ENCODE measurements at places on chromosomes 4 and X.

DNA sequence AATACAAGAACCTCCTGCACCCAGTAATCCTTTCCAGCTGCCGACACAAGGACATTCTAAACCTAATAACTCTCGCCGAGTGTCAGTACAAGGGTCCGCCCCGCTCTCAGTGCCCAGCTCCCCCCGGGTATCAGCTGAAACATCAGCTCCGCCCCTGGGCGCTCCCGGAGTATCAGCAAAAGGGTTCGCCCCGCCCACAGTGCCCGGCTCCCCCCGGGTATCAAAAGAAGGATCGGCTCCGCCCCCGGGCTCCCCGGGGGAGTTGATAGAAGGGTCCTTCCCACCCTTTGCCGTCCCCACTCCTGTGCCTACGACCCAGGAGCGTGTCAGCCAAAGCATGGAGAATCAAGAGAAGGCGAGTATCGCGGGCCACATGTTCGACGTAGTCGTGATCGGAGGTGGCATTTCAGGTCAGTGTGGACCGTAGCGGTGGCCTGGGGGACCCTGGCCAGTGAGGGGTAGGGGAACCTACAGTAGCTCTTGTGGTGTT lies at the start of gene MAOA:
Gene MAOA, plus strand, starts transcription at position 295 of the 490 bp plus-strand sequence. Its CDS starts 43 bp downstream, at position 338.
- no peak for DNase-seq

- no peak for DNase-seq
Observed at GRCh38 chr4:77922158-77923094, 59.8 kb downstream of the MRPL1 start.

- DNase-seq: no peak
Observed at GRCh38 chr4:21780148-21780547, 168.4 kb downstream of the KCNIP4 start.

DNA sequence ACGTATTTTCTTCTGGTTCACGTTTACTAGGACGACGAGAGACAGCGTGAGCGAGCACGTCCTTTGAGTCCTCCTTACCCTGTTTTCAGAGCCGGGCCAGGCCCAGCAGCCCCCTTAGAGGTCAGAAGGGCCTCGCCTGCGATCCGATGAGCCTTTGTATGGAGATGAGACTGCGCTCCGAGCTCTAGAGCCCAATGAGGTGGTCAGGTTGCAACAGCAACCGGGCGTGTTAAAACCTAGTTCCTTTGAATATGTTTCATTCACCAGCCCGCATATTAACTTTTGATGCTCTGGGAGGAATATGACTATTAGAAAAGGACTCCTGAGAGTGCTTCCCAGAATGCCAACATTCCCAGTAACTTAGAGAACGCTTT lies 55.6 kb upstream of the TADA2B start:
- no peak for DNase-seq

DNA sequence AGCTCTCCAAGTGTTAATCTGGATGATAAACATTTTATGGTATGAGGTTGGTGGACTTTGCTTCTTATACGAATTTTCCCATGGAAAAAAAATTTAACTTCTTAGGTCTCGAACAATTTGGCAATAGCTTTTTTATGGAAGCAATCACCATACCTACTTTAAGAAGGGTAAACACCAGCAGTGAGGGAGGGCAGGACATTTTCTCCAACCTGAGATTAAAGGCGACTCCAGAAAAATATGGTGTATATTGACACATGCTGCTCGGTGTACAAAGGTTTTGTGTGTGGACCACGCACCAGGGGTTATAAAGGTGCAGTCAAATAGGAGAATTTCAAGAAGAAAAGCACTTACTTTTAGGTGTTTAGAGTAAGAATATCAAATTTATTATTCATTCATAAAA lies 34.2 kb upstream of the SULT1E1 start:
- DNase-seq: no peak

DNA sequence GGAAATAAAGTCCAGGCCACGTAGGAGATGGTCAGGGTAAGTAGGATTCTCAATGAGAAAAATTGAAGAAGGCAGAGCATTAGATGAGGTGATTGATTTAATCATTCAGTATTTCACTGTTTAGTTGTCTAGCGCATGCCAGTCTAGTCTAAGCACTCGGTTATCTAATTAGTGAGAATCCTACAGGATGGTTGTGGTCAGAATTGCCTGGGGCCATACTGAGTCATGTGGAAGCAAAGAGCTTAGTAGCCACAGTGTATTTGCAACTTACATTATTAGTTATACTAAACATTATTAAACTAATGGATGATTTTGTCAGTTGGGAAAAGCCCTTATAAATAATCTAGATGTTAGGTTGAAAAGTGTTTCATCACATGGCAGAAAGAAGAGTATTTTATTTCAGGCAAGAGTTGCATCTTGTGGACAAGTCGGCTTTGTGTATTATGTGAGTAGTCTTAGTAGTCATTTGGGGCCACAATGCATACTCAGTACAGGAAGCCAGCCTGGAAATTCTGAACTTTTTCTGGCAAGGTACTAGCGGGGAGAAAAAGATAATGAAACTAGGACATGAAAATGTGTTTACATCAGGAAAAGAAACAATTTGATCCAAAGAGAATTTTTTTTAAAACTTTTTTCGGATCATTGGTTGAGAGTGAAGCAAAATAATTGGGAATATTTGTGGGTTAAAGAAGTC lies 31.9 kb downstream of the CPEB2 start:
- DNase-seq: no peak

DNA sequence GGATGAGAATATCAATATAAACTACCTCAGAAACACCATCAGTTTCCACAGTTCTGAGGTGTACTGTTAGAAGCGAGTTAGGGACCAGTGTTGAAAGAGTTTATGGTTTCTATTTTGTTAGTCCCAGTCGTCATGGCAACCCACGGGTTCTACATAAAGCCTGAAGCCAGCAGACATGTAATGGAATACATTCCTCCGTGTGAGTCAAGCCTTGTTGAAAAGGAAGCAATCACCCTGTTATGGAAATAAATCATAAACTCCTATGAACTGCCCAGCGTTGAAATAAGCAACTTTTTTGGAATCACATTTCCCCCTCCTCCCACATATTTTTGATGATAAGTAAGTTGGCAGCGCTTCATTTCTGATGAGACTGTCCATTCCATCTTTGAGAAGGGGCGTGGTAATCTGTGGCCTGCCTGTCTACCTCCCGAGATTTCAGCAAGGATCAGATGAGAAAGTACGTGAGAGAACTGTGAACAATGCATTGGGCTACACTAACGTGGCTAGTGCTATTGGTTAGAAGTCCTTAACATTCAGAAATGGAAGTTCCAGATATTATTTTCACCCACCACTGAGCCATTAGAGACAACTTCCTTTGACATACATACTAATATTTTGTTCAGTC lies 40.4 kb upstream of the PDHA1 start:
- DNase-seq: no peak

DNA sequence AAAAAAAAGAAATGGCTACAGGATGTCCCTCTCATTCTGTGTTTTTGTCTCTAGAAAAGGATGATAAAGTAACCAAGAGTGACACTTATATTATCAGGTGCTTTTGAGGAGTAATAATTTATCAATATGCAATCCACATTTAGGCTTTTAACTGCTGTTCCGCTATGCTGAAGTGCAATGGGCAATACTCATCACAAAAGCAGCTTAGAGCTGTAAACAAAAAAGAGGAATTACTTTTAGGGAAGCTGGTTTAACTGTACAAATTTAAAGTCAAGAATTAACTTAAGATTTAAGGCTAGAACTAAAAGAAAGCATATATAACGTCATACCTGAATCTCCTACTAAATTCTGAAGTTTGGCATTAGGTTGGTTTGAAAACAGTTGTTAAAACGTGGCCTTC lies 93.5 kb upstream of the DDX3X start:
- no peak for DNase-seq

- no peak for DNase-seq
Observed at GRCh38 chrX:3449287-3449686, 102.8 kb upstream of the MXRA5 start.

- DNase-seq: no peak
Observed at GRCh38 chr4:163395055-163395454, 51.4 kb downstream of the NPY5R start.

DNA sequence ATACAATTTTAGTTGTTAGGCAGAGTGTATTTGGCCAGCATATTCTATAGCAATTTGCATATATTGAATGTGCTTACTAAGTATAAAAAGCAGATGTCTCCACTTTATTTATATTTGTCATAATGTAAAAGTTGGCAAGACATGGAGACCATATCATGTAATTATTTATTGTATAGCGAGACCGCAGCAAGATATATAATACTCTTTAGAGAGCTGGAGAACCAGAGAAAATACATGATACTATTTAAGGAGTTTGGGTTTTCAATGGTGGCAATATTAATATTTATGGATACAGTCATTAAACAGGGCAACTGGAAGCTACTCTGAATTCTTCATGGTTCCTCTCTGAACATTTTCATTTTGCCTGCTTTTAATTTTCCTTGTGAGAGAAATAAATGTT lies 35.0 kb downstream of the INTU start:
- no peak for DNase-seq

Data from activated CD8-positive, alpha-beta memory T cell treated with anti-CD3 and anti-CD28 coated beads for 1 hour (primary cell).